Left ventricle myocardium superior (tissue), 1 donor: ENCODE measurements at places on chromosomes 3 and 15.
A peak's percentile ranks its signal among the peaks of the same experiment; 100 is the strongest.

GRCh38 chr3:137191133-137191923 lies 233.5 kb downstream of the IL20RB start:
- DNase-seq: peak; percentile 43

GRCh38 chr3:62705721-62706120 lies 169.5 kb downstream of the CADPS start:
- DNase-seq: no peak

DNA sequence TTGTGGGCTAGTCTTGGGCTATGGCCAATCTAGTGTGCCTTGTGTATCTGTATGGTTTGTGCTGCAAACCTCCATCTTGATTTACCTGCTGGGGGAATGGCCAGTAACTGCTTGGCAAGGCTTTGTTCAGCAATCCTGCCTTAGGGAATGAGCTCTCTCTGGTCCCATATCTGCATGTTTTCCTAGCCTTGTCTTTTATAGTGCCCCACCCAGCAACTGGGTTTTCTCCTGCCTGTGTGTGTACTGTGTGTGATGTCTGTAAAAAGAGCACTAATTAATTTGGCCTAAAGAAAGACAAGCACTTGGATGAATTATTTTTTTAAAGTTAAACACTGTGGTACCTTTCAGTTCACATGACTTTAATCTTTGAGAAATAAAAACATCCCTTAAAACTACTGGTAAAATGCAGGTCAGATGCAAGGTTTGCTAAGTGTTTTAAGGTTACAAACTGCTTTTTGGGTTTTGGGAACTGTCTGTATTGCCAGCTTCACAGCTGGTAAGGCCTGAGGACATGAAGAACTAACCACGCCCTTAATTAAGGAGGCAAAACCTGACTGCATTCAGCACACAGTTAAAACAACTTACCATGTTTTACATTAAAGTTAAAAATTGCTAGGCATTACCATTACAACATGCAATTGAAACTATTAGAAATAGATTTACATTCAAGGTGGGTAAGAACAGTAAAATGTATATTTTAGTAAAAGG lies 1169.2 kb downstream of the OTOL1 start:
- no peak for DNase-seq

- no peak for DNase-seq
Measured at GRCh38 chr3:31687020-31687802, 154.5 kb downstream of the STT3B start.

DNA sequence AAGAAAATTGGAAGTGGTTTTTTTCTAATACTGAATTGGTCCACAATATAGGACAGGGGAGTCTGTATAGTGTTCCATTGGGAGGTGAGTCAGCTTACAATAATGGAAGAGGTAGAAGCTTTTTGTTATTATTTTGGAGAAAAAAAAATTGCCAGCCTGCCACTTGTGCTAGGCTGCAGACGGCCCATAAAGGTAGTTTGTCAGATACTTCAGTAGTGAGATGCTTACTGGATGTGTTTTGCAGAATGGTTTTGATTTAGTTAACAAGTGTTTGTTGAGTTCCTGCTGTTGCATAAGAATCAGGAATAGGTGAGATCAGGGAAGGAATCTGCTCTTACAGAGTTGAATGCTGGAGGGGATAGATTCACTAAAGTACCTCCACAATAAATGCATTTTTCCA lies 1.0 kb downstream of the DTWD1 start:
- DNase-seq: no peak

GRCh38 chr3:155217591-155217990 lies 75.9 kb downstream of the STRIT1 start:
- DNase-seq: no peak

DNA sequence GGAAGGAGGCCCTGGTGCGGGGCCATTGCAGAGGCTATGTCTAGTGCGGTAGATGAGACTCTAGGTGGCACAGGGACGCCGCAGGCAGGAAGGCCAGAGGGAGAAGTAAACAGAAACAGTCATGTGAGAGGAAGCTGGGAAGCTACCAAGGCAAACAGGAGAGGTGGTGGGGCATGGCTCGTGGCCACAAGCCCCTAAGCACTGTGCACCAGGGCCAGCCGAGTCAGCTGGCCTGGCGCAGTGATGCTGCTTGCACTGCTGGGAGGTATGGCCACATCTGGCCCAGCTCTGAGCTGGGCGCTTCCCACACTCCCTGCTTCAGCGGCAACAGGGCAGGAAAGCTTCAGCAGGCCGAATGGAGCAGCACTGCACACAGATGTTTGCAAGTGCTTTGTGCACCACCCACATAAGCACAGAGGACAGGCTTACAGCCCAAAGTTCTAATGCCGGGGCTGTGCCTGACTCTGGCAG lies 76.6 kb downstream of the SRGAP3 start:
- no peak for DNase-seq

DNA sequence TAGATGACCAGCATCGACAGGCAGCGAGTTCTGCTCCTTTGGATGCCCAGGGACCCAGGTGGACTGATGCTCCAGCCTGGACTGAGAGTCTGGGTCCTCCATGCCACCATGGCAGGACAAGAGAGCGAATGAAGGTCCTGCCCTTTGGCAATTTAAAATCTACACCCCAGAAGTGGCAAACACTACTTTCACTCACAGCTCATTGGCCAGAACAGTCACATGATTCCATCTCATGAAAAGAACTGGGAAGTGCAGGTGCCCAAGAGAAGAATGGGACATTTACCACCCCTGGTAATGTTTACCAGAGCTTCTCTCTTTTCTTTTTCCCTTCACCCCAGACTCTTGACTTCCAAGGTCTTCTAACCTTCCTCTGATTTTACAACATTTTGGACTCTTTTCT lies 87.8 kb upstream of the SLCO3A1 start:
- DNase-seq: no peak

GRCh38 chr3:179541094-179541493 lies 21.6 kb upstream of the ACTL6A start:
- no peak for DNase-seq

DNA sequence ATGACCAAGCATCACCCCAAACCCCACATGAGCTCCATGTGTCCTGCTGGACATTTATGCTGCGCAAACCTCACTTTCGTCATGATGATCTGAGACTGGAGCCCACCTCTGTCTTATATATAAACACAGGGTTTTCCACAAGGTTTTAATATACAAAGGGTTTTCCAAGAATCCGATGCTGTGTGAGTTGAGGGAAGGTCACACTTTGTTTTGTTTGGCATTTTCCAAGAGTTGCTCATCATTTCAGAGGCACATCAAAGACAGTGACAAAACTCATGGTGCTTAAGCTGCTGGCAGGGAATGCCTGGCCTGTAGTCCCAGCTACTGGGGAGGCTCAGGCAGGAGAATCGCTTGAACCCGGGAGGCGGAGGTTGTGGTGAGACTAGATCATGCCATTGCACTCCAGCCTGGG lies 20.0 kb downstream of the EFCC1 start:
- no peak for DNase-seq

DNA sequence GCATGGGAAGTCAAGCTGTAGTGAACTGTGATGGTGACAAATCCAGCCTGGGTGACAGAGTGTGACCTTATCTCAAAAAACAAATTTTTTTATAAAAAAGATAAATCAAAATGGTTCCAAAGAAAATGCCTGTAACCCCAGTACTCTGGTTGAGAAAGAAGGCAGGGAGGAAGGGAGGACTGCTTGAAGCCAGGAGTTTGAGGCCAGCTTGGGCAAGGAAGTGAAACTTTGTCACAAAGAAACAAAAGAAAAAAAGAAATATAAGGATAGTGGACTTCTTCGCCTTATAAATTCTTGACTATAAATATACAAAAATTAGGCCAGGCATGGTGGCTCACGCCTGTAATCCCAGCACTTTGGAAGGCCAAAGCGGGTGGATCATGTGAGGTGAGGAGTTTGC lies 34.1 kb downstream of the SMARCC1 start:
- DNase-seq: no peak

- DNase-seq: no peak
Measured at GRCh38 chr15:81357180-81357686, 16.8 kb downstream of the TMC3 start.

DNA sequence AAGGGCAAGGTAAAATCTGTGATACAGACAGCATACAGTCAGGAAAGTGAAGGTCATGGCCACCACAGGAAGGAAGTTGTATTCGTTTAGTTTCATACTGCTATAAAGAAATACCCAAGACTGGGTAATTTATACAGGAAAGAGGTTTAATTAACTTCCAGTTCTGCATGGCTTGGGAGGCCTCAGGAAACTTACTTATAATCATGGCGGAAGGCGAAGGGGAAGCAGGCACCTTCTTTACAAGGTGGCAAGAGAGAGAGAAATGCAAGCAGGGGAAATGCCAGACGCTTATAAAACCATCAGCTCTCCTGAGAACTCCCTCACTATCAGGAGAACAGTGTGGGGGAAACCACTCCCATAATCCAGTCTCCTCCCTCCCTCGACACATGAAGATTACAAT lies 353.7 kb upstream of the SEMA6D start:
- no peak for DNase-seq

DNA sequence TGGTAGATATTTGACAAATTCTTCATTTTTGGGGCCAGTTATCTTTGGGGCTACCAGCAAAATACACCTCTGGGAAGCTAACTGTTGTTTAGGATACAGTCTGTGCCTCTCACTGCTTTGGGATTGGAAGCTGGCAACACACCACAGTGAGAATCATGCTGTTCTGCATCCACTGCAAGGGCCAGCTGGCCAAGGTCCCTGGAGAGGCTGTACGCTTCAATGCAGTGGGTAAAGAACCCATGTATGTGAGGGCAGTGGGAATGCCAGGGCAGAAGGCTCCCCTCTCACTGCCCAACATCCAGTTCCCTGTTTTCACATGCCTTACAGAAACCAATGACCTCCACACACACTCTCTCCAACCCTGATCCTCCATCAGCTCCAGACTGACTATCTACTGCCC lies 20.1 kb downstream of the ZDHHC3 start:
- DNase-seq: no peak

DNA sequence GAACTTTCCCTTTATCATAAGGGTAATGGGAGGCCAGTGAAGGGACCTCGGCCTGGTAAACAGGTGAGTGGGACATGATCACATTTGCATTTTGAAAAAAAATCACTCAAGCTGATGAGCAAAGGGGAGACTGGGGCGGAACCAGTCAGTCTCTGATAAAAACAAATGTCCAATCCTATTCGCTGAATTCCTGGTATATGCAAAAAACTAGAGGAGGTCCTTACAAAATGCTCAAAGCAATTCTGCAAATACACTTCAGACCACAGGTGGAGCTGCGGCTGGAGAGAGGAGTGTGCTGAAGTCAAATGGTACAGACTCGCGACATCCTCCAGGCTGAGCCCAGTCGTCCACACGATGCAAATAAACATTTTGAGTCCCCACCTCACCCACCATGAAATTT lies 166.7 kb downstream of the FOXP1 start:
- no peak for DNase-seq

GRCh38 chr15:87623832-87624231 lies 632.7 kb downstream of the NTRK3 start:
- no peak for DNase-seq

DNA sequence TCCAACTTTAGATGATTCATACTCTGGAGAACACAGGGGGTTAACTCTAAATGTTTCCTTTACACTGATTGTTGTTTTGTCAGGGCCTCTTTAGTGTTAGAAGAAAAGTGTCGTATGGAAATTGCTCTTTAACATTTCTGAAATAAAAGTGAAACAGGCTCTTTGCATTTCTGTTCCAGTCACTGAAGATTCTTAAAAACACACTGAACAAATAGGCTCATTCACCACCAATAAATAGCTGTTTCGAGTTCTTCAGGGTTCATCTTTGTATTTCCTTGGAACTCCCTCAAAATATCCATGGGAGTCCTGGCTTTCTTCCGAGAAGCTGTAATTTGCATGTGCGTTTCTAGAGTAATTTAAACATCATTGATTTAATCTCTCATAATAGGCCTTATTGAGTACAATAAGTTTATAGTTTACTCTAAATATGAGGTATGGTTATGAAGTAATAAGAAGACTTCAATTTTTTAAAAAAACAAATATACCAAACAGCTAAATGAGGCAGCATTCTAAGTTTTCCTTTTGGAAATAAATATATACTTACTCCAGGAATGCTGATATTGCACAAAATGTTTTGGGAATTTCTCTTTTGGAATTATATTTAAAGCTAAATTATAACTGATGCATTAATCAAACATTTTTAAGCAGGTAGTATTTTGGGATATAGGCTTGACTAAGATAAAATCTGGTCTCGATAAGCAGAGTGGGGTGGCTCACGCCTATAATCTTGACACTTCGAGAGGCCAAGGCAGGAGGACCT lies 327.4 kb downstream of the EPHA3 start:
- no peak for DNase-seq

DNA sequence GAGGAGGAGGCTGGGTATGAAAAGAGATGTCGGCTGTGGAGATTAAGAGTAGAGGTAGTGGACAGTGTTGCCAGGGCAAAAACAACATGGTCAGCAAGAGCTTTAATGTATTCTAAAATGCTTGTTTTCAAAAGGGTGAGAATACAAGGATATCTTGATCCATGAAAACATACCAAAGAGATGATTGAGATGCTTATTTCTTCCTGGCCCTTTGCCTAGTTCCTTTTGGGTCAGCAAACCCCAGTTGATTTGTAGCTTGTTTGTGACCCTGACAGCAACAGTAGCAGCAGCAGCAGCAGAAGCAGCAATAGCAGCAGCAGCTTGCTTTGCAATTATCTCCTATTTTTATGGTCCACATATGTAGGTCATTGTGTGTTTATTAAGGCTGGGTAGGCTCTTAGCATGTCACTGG lies 337.3 kb downstream of the LPP start:
- DNase-seq: no peak

DNA sequence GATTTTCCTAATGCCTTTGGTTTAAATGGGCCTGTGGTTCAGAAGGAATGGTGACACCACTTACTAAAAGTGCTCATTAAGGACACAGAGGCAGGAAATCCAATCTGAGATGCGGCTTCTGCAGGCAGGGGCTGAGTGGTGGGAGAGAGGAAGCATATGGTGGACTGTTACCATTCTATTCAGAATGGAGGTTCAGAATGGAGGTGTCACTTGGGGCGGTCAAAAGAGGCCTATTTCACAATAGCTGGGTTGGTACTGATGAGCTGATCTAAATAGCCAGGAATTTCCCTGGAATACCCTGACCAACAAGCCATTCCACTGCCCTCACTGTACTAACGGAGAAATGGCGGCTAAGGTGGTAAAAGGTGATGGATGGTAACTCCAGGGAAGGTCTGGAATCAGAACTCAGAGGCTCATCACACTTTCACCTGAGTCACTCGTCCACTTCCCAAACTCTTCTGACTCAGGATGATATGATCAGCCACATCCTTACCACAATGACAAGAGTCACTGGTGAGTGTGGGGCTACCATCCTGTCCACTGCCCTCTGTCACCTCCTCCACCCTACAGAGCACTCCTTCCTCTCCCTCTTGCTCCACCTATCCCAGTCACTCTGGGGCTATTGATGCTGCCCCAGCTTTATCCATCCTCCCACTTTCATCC lies 15.7 kb downstream of the RFT1 start:
- no peak for DNase-seq
